ENCODE measurements at places on chromosomes 7 and 10.

DNA sequence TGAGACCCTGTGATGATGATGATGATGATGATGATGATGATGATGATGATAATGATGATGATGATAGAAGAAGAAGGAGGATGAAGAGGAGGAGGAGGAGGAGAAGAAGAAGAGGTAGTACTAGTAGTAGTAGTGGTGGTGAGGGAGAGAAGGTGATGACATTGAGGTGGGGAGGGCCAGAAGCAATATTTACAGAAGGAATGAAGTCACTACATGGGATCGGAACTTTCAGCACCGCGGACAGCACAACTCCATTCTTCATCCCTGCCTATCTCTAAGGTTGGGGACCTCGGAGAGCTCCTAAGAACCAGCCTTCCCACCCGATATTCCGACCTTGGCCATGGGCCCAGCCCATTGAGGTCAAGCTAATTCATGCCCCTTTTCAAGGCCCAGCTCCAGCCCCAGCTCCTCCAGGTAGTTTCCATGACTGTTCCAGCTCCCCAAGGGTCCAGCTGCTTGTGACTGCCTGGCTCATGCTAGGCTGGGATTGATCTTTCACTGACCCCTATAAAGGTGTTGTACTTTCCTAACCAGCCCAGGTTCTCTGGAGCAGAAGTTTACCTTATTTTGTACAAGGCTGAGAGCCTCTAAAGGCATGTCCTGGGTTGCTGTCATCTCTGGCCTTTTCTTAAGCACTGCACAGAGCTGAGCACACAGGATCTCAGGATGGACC, 10.3 kb downstream of the CRHR2 start:
- DNase-seq: peak; percentile 72

GRCh38 chr7:1969459-1970284, 263.1 kb downstream of the MAD1L1 start:
- no peak for DNase-seq

DNA sequence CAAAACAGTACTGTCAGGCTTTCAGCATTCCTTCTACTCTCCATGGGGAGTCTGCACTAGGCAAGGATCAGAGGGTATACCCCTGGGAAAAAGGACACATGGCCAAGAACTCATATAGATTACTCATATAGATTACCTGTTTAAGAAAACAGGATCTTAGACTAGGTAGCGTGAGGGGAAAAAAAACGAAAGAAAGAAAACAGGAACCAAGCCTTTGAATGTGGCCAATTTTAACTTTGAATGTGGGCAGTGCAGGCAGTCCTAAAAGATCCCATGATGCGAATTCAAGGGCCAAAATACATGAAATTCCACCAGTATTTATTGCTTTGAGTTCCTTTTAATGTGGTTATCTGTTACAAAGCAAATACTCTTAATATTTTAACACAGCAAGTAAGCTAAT, 108.6 kb upstream of the TAC1 start:
- no peak for DNase-seq

DNA sequence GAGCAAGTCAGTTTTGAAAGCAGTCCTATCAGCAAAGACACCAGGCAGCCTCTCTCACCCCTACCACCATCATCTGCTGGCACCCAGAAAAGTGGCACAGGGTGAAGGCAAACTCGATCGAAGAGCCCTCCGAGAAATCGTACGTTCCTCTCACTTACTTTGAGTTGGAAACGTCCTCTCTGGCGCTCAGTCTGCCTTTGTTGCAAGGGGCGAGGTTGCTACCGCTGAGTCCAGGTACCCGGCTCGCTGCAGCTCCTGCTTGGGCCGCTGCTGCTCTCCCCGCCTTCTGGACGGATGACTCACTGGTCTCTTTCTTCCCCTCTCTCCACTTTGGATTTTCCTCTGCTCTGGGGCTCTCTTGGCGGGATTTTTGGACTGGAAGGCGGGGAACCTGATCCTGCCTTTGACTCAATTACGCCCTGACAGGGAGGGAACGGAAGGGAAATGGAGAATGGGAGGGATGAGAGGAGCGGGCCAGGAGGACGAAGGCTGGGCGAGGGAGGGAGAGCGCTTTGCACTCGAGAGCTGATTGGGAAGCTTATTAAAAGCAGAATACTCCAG, at the start of gene PTN:
Gene PTN, minus strand, starts transcription at position 453 of the 561 bp plus-strand sequence. CDS start 88,760 bp downstream, outside the sequence.
- DNase-seq: peak; percentile 47

DNA sequence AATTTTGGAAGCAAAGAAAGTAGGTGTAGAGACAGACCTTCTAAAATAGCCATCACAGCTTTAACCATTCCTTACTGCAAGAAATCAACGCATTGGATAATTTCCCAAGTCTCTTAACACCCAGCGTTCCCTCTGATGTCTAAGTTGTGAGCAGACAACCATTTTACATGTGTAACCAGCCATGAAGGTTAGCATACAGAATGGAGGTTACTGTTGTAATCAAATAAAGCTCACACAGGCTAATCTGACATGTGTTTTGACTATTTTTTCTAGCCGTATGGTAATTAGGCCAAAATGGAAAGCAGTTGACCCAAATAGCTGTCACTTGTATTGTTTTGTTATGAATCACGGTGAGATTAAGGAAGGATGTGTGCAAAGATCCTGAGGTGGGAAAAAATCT, 336.4 kb downstream of the RNLS start:
- no peak for DNase-seq

Data from astrocyte of the cerebellum (primary cell).